CD4-positive, alpha-beta T cell treated with Interleukin-2 at 100 ng/mL for 4 hours (primary cell): ENCODE measurements at places on chromosomes 3 and 15.
A peak's percentile ranks its signal among the peaks of the same experiment; 100 is the strongest.

DNA sequence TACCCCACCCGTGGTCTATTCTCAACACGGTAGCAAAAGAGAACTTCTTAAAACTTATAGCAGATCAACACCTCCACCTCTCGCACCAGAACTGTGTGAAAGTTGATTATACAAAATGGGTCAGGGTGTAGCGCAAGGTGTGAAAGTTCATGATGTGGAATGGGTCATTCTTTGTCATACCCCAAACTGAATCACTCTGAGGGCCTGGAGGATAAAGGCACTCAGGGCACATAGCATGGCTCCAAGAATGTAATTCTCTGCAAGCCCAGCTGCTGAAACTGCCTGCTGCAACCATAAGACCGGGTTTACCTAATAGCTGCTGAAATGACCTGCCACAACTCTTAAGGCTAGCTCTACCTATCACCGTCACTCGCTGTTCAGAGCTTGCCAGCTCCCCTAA, 70.0 kb downstream of the FOXP1 start:
- no peak for DNase-seq

GRCh38 chr3:62872318-62872717, 2.9 kb downstream of the CADPS start:
- DNase-seq = no peak

GRCh38 chr15:100764778-100765466, 114.7 kb upstream of the ALDH1A3 start:
- no peak for DNase-seq

DNA sequence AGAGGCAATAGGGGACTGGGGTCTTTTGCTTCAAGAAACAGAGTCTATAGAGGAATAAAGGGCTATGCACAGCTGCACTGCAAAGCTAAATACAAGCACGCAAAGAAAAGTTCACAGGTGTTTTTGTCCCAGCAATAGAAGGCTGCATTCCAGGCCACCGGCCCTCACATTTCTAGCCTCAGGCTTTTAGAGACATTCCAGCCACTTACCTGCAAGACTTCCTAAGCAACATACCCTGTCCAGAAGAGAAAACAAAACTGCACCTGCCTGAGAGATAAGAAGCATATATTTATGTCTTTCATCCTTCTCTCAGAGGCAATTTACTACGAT, 220.5 kb downstream of the OPA1 start:
- no peak for DNase-seq

DNA sequence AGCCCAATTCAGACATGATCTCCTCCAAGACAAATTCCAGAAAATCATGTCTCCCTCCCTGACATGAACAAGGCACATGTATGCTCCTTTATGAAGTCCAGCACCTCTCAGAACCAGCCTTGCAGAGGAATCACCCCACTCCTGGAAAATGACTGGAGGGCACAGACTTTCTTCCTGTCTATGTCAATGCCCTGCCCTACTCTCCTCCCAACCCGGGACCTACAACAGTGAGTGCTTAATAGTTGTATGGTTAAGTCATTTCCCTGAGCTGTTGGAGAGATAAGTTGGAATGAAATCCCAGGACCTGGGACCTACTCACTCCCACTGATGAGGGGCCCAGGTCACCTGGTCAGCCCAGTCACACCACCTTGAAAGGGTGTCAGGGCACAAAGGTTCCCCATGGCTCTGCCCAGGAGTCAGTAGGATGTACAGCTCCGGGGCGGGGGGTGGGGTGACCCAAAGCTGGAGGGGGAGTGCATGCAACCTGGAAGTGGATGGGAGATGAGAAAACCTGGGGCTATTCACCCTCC, 80.1 kb upstream of the HERC1 start:
- DNase-seq = no peak

DNA sequence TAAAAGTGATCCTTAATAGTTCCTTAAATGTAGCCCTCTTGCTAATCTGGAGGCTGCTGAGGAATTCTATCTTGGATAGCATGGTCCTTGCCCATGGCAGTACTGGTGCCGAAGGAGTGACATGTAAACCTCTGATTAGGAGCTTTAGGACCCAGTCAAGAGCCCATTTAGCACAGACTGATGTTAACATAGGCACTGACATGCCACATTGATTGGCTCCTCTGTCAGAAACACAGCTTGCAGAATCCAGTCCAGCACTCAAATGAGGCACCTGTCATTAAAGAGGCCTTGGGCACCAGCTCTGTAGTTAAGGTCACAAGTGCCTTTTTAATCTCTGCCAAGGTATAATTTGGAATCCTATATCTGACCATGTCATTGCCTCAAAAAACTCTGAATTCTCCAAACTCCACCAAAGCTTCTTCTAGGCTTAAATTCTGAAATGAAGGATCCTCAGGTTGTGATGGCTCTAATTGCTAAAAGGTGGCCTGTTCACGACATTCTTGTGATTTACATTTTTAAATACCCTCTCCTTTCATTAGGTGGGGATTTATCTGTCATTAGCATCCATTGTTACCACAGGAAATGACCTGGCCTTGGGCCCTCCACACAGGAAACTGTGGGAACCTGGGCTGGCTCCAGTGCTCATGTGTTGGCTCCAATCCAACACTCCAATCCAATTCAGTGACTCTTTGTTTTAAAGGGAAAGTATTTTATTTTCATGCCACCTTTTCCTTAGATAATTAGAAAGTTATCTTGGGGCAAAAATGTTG, 57.3 kb upstream of the RNF7 start:
- DNase-seq = peak; percentile 6
